Adipose tissue (tissue), 3 donors: ENCODE measurements at places on chromosomes 13 and 19. TPM values are rescaled to one million over a fixed set of nuclear protein-coding genes. Genes with fewer than 3 reads are reported as not detected.

Gene AKT1S1
- 43.5 TPM for polyA plus RNA-seq

Gene HCST
- polyA plus RNA-seq = 6.6 TPM

Gene IGFL3
- not detected for polyA plus RNA-seq

Gene GFY
- polyA plus RNA-seq = not detected

Gene FUT2
- 1.5 TPM for polyA plus RNA-seq

Gene NLRP5
- not detected for polyA plus RNA-seq

Gene MLLT1
- polyA plus RNA-seq = 41.7 TPM

Gene LILRA1
- polyA plus RNA-seq = 2.1 TPM

Gene CYP4F12
- polyA plus RNA-seq = 17.7 TPM

Gene LCP1
- 7.3 TPM for polyA plus RNA-seq

Gene LILRB4
- polyA plus RNA-seq = 1.3 TPM

Gene SIGLEC8
- 0.08 TPM for polyA plus RNA-seq

Gene ZNF726
- polyA plus RNA-seq = 0.39 TPM

Gene ZNF610
- 0.93 TPM for polyA plus RNA-seq

Gene CACNA1A
- polyA plus RNA-seq = 2.2 TPM

Gene MYO1F
- 18.9 TPM for polyA plus RNA-seq

Gene FGF21
- polyA plus RNA-seq = not detected

Gene FCAR
- polyA plus RNA-seq = 7.5 TPM

Gene KLK12
- polyA plus RNA-seq = 0.55 TPM
